ENCODE measurements at places on chromosomes 2 and 18.

GRCh38 chr2:10498525-10499274 is 50.6 kb upstream of the ODC1 start:
- DNase-seq: no peak

DNA sequence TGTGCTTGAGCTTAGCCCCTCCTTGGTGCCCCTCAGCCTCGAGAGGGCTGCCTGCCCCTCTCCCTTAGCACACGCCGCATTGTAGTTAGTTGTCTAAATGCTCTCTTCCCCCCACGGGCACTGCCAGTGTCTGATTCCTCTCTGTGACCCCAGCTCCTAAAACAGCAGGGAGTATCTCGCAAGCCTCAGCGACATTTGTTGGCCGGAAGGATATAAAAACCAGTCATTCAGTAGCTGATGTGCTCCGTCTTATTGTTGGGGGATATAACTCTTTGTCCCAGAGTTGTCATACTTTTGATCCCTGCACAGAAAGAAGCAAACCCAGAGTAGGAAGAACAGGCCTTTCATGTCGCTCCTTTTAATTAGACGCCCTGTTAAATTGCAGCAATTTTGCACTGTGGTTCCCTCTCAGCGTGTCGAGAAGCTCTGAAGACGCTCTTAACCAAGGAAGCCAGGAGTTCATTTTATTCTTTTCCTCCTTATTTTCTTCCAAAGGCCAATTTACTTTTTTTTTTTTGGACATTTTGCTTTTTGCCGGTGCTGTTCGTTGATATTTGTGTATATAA is 201.8 kb downstream of the KLHL29 start:
- DNase-seq: no peak

GRCh38 chr2:37566517-37566981 is 104.9 kb downstream of the CDC42EP3 start:
- no peak for DNase-seq

DNA sequence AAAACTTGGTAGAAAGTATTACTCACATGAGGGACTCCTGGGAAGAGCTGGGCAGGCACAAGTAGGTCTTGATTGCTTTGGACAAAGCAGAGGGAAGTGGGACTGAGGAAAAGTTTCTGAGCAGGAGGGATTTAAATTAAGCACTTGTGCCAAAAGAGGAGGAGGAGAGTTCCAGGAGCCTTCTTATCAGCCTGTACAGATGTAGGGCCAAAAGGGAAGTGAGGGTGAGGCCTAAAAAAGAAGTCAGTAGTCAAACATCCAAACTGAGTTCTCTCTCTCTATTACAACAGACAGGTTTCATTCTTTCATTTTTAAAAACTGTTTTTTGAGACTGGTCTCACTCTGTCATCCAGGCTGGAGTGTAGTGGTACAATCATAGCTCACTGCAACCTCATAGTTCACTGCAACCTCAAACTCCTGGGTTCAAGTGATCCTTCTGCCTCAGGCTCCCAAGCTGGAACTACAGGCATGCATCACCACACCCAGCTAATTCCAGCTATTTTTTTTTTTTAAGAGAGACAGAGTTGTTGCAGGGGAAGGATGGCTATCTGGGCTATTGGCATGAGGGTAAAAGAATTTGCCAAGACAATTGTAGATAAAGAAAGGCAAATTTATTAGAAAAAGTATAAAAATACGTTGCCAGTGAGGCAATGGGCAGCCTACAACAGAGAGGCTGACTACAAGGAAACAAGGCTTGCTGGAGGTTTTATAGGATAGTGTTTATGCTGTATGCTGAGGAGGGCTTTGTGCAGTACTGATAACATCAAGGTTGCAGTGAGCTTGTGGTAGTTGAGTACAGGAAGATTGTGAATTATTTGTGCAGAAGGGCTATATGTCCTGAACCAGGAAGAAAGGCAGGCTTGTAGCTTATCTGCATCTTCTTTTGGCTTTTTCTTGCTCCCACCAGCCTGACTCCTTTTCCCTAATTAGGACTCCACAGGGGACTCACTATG is 29.0 kb downstream of the CFAP210 start:
- no peak for DNase-seq

DNA sequence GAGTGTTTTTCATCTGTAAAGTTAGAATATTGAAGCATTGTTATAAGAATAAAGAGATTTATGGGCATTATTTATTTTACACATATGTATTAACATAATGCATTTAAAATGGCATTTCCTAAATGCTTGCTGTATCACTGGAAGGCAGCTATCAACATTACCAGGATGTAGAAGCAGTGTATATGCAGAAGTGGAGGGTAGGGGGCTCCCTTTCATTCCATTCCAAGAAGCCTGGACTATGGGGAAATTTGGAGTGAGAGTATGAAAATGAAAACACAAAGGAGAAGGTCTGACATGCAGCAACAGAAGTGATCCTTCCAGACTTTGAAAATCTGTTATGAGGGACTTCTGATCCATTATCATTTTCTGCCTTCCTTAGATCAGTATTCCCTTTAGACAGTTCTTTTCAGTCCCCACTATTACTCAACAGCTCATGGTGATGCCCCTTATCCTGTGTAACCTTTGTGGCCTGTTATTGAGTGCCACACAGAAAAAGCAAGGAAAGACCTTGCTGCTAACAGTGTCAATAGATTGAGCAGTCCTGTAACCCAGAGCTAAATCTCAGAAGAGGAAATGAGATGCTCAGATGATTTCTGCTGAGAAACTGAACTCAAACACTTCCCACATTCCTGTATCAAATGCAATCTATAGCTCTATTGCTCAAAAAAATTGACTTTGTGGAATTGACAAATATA is 216.6 kb downstream of the HNMT start:
- DNase-seq: peak; percentile 15

- DNase-seq: no peak
Observed at GRCh38 chr2:147288131-147288530, 556.7 kb upstream of the ACVR2A start.

DNA sequence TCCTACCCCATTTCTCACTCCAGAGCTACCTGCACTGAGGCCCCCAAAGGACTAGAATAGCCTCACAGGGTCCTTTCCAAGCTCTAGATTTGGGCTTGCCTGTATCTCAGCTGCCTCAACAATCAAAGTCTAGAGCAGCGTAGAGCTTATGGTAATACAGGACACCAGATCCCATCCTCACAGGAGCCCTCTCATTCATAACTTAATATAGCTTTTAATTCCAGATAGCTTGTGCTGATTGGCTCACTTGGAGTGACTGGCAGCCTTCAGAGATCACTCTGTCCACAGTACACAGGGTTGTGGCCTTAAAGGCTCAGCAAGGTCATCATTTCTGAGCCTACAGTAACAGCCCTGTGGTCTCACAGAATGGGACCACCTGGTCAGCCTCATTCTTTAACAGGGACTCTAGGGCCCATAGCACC is 51.4 kb downstream of the ZFP36L2 start:
- no peak for DNase-seq

GRCh38 chr2:100021791-100022340 is 120.5 kb downstream of the AFF3 start:
- DNase-seq: no peak

- no peak for DNase-seq
Observed at GRCh38 chr2:165594231-165594934, 124.9 kb downstream of the CSRNP3 start.

DNA sequence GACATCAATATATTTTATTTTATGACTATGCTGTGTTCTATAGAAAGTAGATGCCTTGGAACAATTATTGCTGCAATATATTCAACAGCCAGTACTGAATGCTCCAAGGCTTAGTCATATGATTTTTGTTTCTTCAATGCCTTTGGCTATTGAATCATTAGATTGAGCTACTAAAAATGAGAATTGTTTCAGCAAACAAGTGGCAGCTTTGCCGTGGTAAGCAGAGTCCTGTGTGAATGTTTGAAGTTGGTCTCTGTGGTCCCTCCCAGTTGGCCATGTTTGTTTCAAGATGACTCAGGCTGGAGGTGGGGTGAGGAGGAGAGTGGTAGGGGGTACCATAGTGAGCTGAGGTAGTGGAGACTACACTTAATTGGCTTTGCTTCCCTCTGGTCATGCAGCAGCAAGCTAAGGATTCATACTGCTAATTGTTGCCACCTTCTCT is 198.6 kb upstream of the EPAS1 start:
- no peak for DNase-seq

DNA sequence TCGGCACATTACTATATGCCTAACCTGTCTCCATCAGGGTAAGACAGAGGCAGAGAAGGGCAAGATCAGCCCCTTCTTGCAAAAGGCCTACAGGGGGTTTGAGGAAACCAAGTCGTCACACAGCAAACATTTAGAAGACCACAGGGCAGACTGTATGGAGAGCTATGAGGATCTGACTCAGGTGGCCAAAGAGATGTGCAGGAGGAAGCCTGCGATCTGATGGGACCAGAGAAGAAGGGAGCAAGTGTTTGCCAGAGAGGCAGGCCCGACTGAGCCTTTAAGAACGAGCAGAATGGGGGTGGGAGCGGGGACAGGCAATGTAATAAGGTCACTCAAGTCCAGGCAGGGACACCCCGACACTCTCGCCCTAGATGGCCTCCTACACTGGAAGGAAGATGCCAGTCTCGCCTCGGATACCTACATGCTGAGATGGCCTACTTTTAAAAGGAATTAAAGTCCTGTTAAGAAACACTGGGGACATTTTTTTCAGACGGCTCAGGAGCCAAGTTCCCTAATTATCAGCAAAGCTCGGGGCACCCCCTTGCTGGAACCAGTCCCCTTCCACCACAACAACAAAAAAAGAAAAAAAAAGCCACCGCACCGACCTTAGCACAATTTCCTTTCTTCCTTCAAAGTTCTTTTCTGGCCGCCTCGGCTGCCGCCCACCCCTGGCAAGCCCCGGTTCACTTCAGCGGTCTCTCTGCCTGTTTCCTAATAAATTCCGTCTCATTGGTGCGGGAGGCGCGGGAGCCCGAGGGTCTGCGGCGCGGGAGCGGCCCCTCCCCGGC is 1.5 kb downstream of the SFXN5 start:
- no peak for DNase-seq

- DNase-seq: no peak
Observed at GRCh38 chr18:55844382-55844781, 256.4 kb upstream of the TCF4 start.

DNA sequence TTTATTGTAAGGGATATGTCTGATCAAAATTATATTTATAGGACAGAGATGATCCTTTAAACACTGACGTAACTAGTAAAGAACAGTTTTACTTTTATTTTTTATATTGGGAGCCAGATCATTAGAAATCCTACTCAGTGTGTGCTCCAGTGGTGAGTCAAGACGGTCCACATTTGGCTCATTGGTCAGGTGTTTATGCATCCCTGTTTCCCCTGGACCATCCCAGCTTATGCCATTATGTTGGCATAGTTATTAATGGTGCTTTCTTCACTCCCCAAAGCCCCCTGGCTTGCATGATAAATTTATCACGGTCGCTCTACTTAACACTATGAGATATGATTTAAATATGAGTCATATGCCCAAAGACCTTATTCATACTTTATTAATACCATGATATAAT is 293.4 kb downstream of the XIRP2 start:
- no peak for DNase-seq

- DNase-seq: no peak
Observed at GRCh38 chr2:159592441-159592840, 23.9 kb downstream of the BAZ2B start.

DNA sequence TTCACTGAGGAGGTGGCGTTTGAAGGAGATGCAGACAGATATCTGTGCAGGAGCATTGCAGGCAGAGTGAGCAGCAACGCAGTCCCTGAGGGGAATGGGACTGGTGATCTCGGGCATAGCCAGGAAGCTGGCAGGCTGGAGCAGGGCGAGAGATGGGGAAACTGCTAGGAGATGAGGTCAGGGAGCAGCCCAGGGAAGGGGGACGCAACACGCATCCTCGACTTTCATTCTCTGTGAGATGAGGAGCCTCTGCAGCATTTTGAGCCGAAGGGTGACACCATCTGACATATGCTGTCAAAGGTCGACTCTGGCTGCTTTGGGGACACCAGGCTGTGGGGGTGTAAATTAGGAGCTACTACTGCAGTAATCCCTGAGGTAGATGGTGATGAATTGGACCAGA is 4.3 kb upstream of the CHRNA1 start:
- DNase-seq: no peak

DNA sequence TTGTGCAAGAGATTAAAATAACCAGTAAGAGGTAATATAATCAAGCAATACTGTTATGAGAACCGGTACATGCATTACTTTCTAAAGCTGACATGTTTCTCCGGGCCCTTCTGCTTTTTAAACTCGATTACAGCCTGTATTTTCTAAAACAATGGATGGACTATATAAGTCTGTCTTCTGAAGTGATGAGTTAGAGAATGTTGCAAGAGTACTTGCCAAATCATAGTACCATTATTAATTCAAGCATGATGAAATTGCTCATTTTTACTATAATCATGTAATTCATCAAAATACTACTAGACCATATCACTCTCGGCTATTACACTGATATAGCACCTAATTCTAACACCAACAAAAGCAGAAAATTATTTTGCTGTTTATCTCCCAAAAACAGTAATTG is 1240.3 kb upstream of the ACVR2A start:
- no peak for DNase-seq

DNA sequence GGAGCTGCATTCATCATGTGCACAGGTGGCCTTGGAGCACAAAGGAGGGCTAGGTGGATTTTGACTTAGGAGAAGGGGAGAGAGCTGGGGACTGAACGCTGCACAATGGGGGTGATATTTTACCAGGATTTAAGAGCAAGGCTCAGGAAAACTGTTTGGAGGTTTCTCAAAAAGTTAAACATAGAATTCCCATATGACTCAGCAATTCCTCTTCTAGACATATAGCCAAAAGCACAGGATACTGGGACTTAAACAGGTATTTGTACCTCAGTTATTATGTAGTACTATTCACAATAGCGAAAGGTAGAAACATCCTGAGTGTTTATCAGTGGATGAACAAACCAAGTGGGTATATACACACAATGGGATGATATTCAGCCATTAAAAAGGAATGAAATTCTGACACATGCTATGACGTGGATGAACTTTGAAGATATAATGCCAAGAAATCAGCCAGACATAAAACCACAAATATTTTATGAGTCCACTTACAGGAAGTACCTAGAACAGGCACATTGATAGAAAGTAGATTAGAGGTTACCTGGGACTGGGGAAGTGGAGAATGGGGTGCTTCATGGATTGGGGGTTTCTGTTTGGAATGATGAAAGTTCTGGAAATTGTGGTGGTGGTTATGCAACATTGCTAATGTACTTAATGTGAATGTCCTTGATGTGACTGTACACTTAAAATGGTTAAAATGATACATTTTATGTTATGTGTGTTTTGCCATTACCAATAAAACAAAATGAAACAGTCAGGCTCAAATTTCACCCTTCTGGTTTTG is 216.9 kb downstream of the HAUS1 start:
- DNase-seq: no peak

- no peak for DNase-seq
Observed at GRCh38 chr2:36456227-36457175, 100.9 kb downstream of the CRIM1 start.
